Astrocyte (in vitro differentiated cells and primary cell): ENCODE measurements at places on chromosomes 11 and 22. TPM values are rescaled to one million over a fixed set of nuclear protein-coding genes. Genes with fewer than 3 reads are reported as not detected.

- no peak overlapping the region for H3K27ac ChIP-seq
- peaks cover 2% of the 10 kb centered on the region for H3K27me3 ChIP-seq
- no peaks in the 10 kb centered on the region for H3K36me3 ChIP-seq
Measured at GRCh38 chr22:39233710-39234471, 10.9 kb downstream of the PDGFB start.

GRCh38 chr11:106156290-106156937 lies 79.0 kb downstream of the AASDHPPT start:
- no peaks in the 10 kb centered on the region for H3K4me1 ChIP-seq
- no peaks in the 10 kb centered on the region for H3K36me3 ChIP-seq
- no peak overlapping the region for H3K27ac ChIP-seq
- H3K27me3 ChIP-seq: no peaks in the 10 kb centered on the region
- H3K4me3 ChIP-seq: no peak overlapping the region

GRCh38 chr22:18057568-18058209 lies 20.1 kb upstream of the PEX26 start:
- H3K27ac ChIP-seq: peak overlapping the region; percentile 67
- H3K36me3 ChIP-seq: no peaks in the 10 kb centered on the region
- H3K4me3 ChIP-seq: no peak overlapping the region
- peak; percentile 100 for DNase-seq
- peaks cover 41% of the 10 kb centered on the region for H3K4me1 ChIP-seq
- H3K27me3 ChIP-seq: no peaks in the 10 kb centered on the region

Gene MRGPRX4
- not detected in 2 replicates for total RNA-seq

GRCh38 chr11:112103446-112103845 lies 16.8 kb downstream of the SDHD start:
- no peaks in the 10 kb centered on the region for H3K27me3 ChIP-seq
- no peaks in the 10 kb centered on the region for H3K4me1 ChIP-seq
- no peak for DNase-seq
- H3K36me3 ChIP-seq: no peaks in the 10 kb centered on the region

DNA sequence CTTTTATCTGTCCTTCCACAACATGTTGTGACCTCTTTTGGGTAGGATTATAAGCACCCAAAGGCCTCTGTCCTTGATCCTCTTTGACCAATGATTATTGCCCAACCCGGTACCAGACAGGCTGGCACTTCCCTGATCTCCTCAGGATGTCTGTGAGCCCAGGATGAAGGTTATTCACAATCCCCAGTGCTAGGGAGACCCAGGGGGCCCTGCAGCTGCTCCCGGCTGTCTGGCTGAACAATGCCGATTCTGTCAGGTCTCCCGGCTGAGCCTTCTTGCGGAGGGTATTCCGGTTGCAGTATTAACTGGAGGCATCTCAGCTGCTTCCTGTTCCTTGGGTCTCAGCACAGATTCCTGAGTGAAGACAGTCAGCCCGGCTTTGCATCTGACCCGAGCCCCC lies 71.2 kb upstream of the CDON start:
- no peaks in the 10 kb centered on the region for H3K4me1 ChIP-seq
- H3K27ac ChIP-seq: no peak overlapping the region
- peaks cover 13% of the 10 kb centered on the region for H3K27me3 ChIP-seq
- H3K4me3 ChIP-seq: no peak overlapping the region
- DNase-seq: no peak

Gene OR52K1
- total RNA-seq: 0.14 and 0.20 TPM in 2 replicates

DNA sequence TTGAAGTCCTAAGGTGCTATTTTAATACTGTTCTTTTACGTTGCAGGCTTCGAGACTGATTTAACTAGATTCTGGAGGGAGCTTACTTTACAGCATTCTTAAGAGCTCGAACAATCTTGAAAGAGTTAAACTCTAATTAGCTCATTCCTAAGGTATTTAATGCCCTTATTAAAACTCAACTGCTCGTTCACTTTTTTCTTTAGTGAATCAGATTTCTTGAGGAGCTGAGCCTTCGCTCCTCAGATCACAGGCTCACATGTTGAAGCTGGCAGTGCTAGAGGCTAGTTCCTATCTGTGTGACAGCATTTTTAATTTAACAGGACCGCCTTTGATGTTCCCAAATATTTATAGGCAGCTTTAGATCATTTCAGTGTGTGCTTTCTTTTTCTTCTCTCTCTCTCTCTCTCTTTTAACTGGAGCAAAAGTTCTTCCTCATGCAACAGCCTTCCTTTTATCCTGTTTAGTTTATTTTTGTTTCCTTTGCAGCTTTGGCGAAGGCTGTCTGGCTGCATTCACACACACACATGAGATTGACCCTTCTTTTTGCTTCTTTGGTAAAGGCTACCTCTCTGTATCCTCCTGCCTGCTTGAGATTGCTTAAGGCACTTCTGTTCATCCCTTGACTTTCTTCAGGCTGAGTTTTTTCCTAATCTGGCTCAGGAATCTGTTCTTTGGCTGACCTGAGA lies 21.0 kb downstream of the ZNRF3 start:
- peak; percentile 65 for DNase-seq
- peak overlapping the region; percentile 27 for H3K27ac ChIP-seq
- no peaks in the 10 kb centered on the region for H3K36me3 ChIP-seq
- peaks cover 26% of the 10 kb centered on the region for H3K4me1 ChIP-seq
- H3K4me3 ChIP-seq: no peak overlapping the region

Gene ZNF214
- total RNA-seq: 0.93 and 0.94 TPM in 2 replicates

Gene PHETA2
- total RNA-seq: 0.12 and 0.18 TPM in 2 replicates

Gene CDON
- 15.5 and 17.0 TPM in 2 replicates for total RNA-seq

GRCh38 chr11:78594814-78595213 lies 20.1 kb upstream of the NARS2 start:
- H3K4me1 ChIP-seq: no peaks in the 10 kb centered on the region
- DNase-seq: no peak
- no peaks in the 10 kb centered on the region for H3K36me3 ChIP-seq
- H3K4me3 ChIP-seq: no peak overlapping the region
- H3K27ac ChIP-seq: no peak overlapping the region

Gene ROBO4
- total RNA-seq: 0.25 TPM in 1 of 2 replicates, not detected in the other

DNA sequence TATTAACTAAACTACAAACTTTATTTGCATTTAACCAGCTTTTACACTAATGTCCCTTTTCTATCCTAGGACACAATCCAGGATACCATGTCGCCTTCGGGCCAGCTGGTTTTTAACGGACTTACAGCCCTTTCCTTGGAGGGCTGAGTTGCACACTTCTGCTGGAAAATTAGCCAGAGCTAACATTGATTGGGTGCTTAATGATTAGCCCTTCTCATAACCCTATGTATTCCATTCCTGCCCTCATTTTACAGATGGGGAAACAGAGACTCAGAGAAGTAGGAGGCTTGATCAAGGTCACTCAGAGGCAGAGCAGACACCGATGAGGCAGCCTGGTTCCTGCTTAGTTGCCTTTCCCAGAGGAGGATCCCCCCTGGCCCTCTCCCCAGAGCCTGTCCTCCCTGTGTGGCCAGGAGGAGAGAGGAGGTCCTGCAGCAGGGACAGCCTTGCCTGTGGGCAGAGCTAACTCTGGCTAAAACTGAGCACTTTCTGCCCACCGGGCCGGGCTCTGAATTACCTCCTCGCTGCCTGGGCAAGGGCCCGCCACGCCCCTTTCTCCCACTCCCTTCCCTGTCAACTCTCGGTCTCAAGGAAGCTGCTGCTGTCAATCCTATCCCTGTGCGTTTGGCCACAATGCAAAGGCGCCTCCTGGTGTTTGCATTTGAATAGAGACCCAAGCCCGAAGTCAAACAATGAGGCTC lies 59.6 kb upstream of the PAX6 start:
- no peak overlapping the region for H3K27ac ChIP-seq
- H3K4me1 ChIP-seq: peaks cover 13% of the 10 kb centered on the region
- no peaks in the 10 kb centered on the region for H3K27me3 ChIP-seq
- no peaks in the 10 kb centered on the region for H3K36me3 ChIP-seq

- H3K4me1 ChIP-seq: no peaks in the 10 kb centered on the region
- no peaks in the 10 kb centered on the region for H3K27me3 ChIP-seq
- no peak for DNase-seq
- no peaks in the 10 kb centered on the region for H3K36me3 ChIP-seq
- no peak overlapping the region for H3K27ac ChIP-seq
- H3K4me3 ChIP-seq: no peak overlapping the region
Measured at GRCh38 chr22:44111562-44112155, 69.1 kb upstream of the PARVG start.

DNA sequence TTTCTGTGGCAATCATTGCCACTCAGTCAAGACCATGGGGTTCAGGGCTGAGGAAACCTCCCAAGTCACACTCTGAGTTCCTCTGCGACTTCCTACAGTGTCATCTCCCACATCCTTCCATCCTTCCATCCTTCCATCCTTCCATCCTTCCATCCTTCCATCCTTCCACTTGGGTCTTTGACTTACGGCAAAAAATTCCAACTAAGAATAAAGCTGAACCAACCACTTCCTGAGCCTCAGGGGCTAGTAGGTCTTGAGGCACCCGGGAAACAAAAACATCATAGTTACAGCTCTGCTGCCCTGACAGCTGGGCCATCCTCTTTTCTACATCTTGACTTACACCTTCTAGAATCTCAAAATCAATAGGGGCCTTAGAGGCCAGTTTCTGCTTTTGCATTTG lies 32.1 kb downstream of the EHF start:
- no peak for DNase-seq
- peaks cover 41% of the 10 kb centered on the region for H3K4me1 ChIP-seq
- H3K36me3 ChIP-seq: no peaks in the 10 kb centered on the region
- peak overlapping the region; percentile 72 for H3K27ac ChIP-seq
- no peaks in the 10 kb centered on the region for H3K27me3 ChIP-seq
- no peak overlapping the region for H3K4me3 ChIP-seq
